HS-5 (cell line): ENCODE measurements at places on chromosomes 16 and 17.

- DNase-seq = no peak
Observed at GRCh38 chr16:69131167-69131838, 1.1 kb downstream of the CHTF8 start.

- DNase-seq = peak; percentile 13
Observed at GRCh38 chr17:33049781-33050414, 58.3 kb downstream of the SPACA3 start.

DNA sequence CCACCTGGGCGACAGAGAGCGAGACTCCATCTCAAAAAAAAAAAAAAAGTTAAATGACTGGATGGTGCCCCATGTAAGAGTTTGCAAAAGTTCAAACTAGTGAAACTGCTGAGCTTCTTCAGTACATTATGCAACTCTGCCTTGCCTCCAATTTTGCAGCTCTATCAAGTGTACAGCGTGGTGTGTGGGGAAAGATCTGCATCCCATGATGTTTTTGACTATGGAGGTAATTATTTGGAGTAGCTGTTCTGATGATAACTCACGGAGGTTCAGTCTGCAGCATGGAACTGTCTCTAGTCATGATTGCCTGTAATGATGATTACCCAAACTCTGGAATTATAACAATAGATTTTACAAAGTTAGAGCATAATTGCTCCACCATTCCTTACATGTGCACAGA, 149.6 kb downstream of the PITPNC1 start:
- no peak for DNase-seq

- DNase-seq = no peak
Observed at GRCh38 chr17:82831818-82832200, 8.0 kb downstream of the ZNF750 start.

- no peak for DNase-seq
Observed at GRCh38 chr16:70151391-70151790, 22.2 kb upstream of the CLEC18C start.

GRCh38 chr16:1310832-1311200, 1.4 kb downstream of the UBE2I start:
- DNase-seq = no peak

DNA sequence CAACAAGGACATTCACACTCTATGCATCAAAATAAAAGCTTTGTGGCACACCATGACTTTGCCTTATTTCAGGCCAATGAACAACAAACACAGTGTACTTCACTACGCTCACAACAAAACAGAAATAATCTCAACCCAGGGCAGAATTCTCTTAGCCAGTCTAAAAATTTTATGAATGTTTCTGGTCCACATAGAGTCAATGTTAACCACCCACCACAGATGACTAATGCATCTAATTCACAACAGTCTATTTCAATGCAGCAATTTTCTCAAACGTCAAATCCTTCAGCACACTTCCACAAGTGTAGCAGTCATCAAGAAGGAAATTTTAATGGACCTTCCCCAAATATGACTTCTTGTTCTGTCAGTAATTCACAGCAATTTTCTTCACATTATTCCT, 101.7 kb downstream of the CHD9 start:
- DNase-seq = no peak

- DNase-seq = no peak
Observed at GRCh38 chr16:87407511-87408112, 15.5 kb downstream of the MAP1LC3B start.

- DNase-seq = no peak
Observed at GRCh38 chr16:1102921-1103635, 7.0 kb upstream of the C1QTNF8 start.

GRCh38 chr17:13544292-13544691, 57.4 kb downstream of the HS3ST3A1 start:
- DNase-seq = peak; percentile 95

- no peak for DNase-seq
Observed at GRCh38 chr16:49742428-49743202, 113.3 kb downstream of the ZNF423 start.

GRCh38 chr16:66007717-66008116, 358.8 kb upstream of the CDH5 start:
- DNase-seq = peak; percentile 68

GRCh38 chr17:37759014-37759637, 14.3 kb upstream of the HNF1B start:
- no peak for DNase-seq

DNA sequence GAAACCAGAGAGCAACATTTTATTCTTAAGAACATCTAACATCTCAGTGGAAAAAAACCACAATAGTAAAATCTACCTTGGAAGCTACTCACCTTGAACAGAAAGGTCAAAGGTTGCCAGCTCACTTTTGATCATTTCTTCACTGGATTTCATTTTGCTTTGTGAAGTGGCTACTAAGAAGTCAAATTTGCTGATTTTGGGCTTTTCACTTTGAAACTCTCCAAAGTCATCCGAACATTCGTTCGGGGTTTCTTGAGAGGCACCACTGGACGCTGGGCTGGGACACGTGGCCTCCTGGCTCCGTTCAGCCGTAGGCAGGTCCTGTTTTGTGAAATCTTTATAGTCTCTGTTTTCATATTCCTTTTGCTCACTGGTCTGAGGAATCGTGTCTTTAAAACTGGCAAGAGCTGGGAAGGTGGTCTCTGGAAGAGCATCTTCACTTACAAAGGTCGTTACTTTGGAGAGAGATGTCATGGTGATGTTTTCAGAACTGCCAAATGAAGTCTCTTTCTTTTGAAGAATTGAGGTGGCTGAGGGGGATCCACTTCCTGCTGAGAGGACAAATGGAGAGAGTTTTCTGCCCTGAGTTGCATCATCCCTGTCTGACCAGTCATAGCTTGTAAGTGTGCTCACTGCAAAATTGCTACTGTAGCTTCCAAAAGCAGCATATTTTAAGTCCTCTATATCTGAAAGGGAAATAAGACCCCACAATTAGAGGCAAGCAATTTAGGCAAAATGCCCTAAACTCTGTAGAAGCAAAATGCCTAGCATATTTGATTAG, 52.4 kb downstream of the DUSP14 start:
- no peak for DNase-seq

DNA sequence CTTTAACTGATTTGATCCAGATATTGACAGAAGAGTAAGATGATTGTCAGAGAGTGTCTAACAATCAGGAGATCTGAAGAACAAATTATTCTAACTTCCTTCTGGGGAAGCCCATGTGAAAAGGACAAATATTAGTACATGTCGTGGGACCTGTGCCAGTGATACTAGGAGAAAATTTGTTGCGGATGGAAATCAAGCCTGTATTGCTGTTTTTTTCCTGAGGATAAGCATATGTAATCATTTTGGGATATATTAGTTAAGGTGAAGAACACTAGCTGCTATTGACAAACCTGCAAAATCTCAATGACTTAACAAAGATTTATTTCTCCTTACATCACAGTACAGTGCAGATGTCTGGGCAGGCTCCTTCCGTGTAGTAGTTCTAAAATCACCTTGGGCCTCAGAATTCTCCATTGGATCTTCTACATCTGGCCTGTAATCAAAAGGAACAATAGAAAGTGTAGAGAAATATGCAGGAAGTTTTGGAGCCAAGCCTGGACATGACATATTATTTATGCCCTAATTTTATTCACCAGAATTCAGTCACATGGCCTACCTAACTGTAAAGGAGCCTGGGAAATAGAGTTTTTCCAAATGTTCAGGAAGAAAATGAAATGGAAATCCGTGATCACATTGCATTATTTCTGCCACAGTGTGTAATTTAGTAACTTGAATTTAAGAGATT, 58.3 kb downstream of the CYB561 start:
- DNase-seq = no peak

GRCh38 chr16:85689285-85689949, 663 bp upstream of the GINS2 start:
- no peak for DNase-seq

- peak; percentile 85 for DNase-seq
Observed at GRCh38 chr16:59543641-59544040, 809.5 kb upstream of the GOT2 start.

DNA sequence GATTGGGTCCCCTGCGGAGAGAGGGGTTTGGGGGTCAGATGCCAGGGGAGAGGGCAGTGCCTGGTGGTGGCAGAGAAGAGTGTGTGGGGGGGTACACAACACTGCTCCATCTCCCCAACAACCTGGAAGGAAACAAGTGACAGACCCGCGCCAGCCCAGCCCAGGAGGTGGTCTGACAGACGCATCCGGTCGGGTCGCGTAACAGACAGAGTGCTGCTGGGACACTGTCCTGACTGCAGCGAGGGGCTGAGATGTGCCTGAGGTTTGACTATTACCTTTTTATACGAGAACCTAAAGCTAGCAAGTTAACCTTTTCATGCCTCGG, 16.2 kb downstream of the UNC13D start:
- DNase-seq = no peak

GRCh38 chr16:72125635-72126428, 32.2 kb downstream of the DHX38 start:
- no peak for DNase-seq

DNA sequence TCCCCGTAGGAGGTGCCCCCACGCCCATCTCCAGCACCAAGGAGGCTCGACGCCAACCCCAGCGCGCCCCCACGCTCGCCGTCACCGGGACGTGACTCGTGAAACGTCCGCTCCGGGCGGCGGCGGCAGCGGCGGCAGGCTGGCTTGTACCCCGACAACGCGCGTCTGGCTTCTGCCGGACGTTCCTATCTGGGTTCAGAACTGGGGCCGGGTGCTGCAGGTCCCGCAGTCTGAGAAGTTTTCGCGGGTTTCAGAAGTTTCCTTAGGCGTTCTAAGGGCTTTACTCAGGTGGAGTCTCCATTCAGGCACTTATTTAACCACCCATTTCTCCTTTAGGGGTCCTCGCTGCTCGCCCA, 672 bp upstream of the ALKBH5 start:
- DNase-seq = no peak
